Osteoblast (primary cell): ENCODE measurements at places on chromosomes 4 and X. TPM values are rescaled to one million over a fixed set of nuclear protein-coding genes. Genes with fewer than 3 reads are reported as not detected.

The HSFX4 gene
- not detected in 2 replicates for total RNA-seq

The KCNE5 gene
- 0.29 and 0.36 TPM in 2 replicates for total RNA-seq

GRCh38 chr4:73692701-73693100 lies 47.7 kb upstream of the CXCL8 start:
- DNase-seq = no peak

- no peak for DNase-seq
These were observed 3.1 kb downstream of the RBMXL3 start for GRCh38 chrX:115192244-115192700.

DNA sequence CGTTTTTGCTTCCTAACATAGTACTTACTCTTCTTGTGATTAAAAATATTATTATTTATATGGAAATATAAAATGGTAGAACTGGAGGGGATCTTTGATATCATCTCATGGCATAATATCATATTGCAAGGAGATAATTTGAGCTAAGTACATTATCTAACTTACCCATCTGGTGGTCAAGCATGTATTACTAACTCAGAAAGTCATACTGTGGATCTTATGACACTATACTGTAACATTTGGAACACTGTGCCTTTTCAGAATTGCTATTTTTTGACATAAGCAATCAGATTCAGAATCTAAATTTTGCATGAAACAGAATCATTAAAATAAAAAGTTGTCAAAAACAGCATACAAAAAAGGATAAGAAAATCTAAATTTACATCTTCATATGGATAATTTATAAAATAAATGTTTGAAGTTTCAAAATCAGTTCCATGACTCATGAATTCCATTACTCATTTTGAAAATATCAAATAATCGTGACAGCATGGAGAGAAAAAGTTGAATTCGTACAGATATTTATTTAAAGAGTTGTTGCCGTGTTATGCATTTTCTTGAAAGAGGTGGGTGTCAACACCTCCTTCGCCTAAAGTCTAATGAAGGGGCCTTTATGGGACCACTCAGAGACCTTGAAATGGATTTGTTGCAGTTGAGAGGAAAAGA lies 928.1 kb downstream of the PDHA2 start:
- DNase-seq = no peak

DNA sequence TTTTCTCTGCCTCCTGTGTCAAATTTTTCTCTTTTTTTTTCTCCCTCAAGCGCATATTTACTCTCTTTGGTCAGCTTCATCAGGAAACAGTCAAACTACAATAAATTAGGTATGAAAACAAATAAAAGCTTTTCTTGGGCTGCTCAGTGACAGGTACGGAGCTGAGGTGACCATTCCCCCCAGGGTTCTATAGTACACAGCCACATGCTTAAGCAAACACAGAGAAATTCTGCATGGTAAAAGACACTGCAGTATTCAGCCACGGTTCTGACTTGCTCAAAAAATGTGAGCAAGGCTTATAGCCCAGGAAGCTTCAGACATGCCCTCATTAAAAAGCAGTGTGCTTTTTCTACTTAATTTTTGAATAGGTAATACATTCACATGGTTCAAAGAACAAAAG lies 138.5 kb downstream of the GRIA3 start:
- no peak for DNase-seq
